ENCODE measurements at places on chromosomes 16 and 17.
A peak's percentile ranks its signal among the peaks of the same experiment; 100 is the strongest.

GRCh38 chr17:11459861-11460331, 138.4 kb upstream of the DNAH9 start:
- DNase-seq: no peak

DNA sequence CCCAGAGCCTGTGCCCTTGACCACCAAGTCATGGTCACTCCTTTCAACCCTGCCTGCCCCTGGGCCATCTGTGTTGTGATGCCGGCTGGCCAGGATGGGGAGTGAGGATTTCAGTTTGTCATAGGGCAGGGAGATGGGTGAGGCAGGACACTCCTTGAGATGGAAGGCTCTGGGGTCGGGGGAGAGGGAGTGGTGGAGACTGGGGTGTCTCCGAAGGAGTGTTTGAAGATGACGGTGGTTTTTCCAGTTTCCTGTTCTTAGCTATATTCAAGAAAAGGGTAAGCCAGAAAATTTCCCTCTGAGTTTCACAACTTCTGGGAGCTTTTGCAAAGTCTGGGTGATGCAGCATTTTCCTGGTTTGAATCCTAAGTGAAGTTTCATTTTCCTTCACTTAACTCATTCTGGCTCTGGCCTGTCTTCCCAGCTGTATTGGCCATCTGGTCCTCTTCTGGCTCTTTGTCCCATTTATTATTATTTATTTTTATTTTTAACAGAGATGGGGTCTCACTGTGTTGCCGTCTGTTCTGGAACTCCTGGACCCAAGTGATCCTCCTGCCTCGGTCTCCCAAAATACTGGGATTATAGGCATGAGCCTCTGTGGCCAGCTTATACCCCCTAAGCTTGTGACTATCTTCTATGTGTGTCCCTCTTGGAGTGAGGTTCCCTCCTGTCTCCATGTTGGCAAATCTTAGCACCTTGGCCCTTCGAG, 27.7 kb downstream of the ABCC1 start:
- no peak for DNase-seq

DNA sequence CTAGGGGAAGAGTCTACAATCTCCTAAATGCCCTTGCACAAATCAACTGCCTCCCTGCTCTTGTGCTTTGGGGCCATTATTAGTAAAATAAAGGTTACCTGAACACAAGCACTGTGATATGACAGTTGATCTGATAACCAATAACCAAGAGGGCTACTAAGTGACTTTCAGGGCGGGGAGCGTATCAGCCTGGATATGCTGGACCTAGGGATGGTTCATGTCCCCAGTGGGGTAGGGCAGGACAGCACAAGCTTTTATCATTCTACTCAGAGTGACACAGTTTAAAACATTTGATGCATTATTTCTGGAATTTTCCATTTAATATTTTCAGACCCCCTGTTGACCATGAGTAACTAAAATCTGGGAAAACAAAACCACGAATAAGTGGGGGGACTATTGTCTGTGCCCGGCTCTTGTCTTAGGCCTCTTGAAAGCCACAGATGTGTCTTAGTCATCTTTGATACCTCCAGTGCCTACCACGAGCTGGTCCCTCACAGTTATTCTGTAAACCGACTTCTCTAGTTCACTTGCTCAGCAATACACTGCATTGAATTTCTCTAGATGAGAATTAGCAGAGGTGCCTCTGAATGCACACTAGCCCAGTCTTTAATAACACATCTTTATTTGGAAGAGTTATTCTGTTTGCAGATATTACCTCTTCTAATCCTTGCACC, 94.6 kb upstream of the DHX40 start:
- no peak for DNase-seq

- DNase-seq: peak; percentile 30
Observed at GRCh38 chr16:2838928-2839327, 8.8 kb downstream of the ZG16B start.

DNA sequence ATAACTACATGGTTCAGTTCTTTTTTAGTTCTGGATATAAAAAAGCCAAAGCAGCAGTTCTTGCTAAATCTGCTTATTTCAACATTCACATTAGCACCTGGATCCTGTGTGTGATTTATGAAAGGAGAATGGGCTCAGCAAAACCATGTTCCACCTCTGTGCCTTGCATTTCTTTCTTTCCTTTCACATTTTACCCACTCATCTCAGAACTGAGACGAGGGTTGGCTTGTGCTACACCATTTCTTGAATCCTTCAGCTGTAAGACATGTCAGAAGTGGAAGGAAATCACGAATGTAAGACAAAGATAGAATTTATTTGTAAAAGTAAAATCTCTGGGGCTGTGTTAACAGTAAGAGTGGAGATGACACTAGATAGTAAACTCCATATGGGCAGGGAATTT, 1.2 kb upstream of the UTP6 start:
- no peak for DNase-seq

DNA sequence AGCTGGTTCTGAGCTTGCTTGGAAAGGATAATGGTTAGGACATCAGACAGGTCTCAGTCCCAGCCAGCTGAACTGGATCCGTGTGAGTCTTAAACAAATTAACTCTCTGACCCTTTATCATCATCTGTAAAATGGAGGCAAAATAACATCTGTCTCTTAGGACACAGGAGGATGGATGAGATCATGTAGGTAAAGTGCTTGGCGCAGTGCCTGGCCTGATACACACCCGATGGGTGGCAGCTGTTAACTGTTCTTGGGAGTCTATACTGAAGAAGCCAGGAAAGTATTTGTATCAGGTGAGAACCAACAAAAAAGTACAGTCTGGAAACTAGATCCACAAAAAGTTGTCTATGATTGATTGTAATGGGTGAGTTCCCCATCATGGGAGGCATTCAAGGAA, 188.6 kb downstream of the C16orf78 start:
- no peak for DNase-seq

DNA sequence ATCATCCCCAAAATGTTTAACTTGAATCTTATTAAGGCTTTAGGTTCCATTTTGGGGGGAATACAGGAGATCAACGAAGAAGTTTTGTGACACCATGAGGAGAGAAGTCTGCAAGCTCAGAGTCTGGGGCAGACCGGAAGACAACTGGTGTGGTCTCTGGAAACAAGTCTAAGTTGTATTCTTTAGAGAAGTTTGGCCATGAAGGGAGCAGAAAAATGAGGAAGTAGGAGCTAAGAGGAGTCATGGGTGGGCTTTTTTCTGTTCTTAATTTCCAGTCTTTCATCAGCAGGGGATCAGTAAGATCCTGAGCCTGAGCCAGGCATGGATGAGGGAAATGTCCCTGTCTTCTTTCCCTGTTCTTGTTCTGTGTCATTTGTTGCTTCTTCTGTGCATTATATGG, 35.8 kb upstream of the NF1 start:
- no peak for DNase-seq

GRCh38 chr17:75983501-75984181, 4.6 kb downstream of the TEN1 start:
- no peak for DNase-seq

GRCh38 chr17:41284546-41284945, 9.0 kb downstream of the KRTAP9-7 start:
- no peak for DNase-seq

DNA sequence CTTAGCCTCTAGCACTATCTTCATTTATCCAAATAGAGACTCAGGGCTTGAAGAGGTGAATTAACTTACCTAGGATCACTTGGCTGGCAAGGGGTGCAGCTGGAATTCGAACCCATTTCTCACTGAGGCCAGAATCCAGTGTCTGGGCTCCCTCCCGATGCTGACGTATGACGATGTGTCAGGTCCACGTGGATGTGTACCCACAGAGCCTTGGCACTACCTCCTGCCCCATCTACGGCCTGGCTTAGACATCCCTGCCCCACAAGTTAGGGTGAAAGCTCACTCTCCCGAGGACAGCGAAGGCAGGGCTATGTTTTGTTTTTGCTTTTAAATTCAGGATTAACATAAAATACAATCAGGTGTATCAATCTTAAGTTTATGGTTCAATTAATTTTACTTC, 332.3 kb downstream of the CPPED1 start:
- no peak for DNase-seq

DNA sequence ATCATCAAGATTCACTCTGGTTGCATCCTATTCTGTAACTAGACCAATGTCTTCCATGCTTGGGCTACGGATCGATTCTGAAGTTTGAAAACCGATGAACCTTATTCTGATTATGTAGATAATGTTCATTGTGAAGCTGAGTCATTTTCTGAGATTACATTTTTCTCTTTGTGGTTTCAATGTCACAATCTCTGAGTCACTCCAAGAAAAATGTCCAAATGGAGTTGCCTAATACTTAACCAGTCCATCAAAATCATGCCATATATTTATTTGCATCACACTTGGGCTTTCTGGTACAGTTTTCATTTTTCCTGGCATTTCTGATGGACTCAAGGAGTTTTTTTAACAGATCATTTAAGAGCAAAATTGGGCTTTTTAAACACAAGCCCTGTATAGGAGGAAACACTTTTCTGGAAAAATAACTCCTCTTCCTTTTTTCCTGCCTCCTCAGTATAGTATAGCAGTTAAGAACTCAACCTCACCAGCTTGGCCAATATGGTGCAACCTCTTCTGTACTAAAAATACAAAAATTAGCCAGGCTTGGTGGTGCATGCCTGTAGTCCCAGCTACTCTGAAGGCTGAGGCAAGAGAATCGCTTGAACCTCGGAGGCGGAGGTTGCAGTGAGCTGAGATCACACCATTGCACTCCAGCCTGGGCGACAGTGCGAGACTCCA, 17.5 kb downstream of the CACNG3 start:
- DNase-seq: no peak

DNA sequence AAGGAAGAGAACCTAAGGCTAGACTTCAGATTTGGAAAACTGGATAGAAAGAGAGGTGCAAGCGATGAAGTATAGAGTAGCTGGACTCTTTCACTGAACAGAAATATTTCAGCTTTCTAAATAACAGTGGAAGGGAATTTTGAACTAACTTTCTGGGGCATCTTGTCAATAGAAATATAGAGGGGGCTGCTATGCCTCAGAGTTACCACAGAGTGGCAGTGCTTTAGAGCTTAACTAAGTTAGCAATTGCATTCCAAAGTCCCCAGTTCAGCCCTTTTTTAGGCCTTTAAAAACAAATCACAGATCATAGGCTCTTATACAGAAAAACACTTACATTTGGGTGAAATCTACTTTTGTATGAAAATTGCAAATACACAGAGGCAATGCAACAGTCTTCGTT, 154.2 kb upstream of the CDH8 start:
- no peak for DNase-seq

GRCh38 chr16:48603647-48604376, 6.2 kb downstream of the N4BP1 start:
- DNase-seq: no peak

GRCh38 chr17:5530265-5531084, 44.1 kb downstream of the MIS12 start:
- DNase-seq: no peak

All from stimulated activated CD4-positive, alpha-beta T cell treated with anti-CD3 and anti-CD28 coated beads, TNF-alpha, amount 100 ng/mL, for 48 hours (primary cell).